Activated CD8-positive, alpha-beta memory T cell treated with anti-CD3 and anti-CD28 coated beads for 36 hours (primary cell): ENCODE measurements at places on chromosomes 5 and 9. TPM values are rescaled to one million over a fixed set of nuclear protein-coding genes. Genes with fewer than 3 reads are reported as not detected.

The LECT2 gene
- not detected for total RNA-seq

The NDUFAF2 gene
- 48.3 TPM for total RNA-seq

The KIAA0825 gene
- total RNA-seq, result 1.3 TPM

The ZNF462 gene
- 0.06 TPM for total RNA-seq

The NKD2 gene
- 0.59 TPM for total RNA-seq

The C9 gene
- not detected for total RNA-seq

The PFN3 gene
- not detected for total RNA-seq

The CDC20B gene
- 0.21 TPM for total RNA-seq

The PNPLA7 gene
- total RNA-seq, result 2.6 TPM

The TAS2R1 gene
- total RNA-seq, result not detected

The SOHLH1 gene
- total RNA-seq, result not detected

The LCN9 gene
- not detected for total RNA-seq

The SEMA6A gene
- not detected for total RNA-seq

The SLC25A2 gene
- total RNA-seq, result 0.21 TPM

The CXCL14 gene
- not detected for total RNA-seq

The PCDHGA3 gene
- total RNA-seq, result not detected

The DMRTA1 gene
- total RNA-seq, result not detected

The DMRT2 gene
- total RNA-seq, result not detected

The CREBRF gene
- total RNA-seq, result 5.6 TPM

The CARTPT gene
- not detected for total RNA-seq

The PRR16 gene
- not detected for total RNA-seq

The CD74 gene
- total RNA-seq, result 253 TPM

The ESM1 gene
- total RNA-seq, result not detected

The CTXN3 gene
- total RNA-seq, result not detected

The ASTN2 gene
- total RNA-seq, result 3.1 TPM

The SLC4A9 gene
- not detected for total RNA-seq

The SLC24A2 gene
- total RNA-seq, result not detected

The NR2F1-AS1 gene
- total RNA-seq, result not detected

The LHFPL2 gene
- total RNA-seq, result 0.31 TPM

The IGFBPL1 gene
- not detected for total RNA-seq

The SPATA31C1 gene
- not detected for total RNA-seq

The PPP2R2B gene
- total RNA-seq, result 1.9 TPM

The C1QTNF3 gene
- total RNA-seq, result 0.92 TPM

The ADGRD2 gene
- total RNA-seq, result not detected

The SLC22A5 gene
- total RNA-seq, result 5.7 TPM

The IL4 gene
- 2.5 TPM for total RNA-seq

The TLR4 gene
- total RNA-seq, result not detected

The PCDHA9 gene
- total RNA-seq, result not detected

The DDX4 gene
- total RNA-seq, result not detected

The IFNE gene
- total RNA-seq, result not detected

The PLAC8L1 gene
- 0.71 TPM for total RNA-seq

The ISL1 gene
- not detected for total RNA-seq

The IL9 gene
- total RNA-seq, result 9.6 TPM

The PALM2AKAP2 gene
- not detected for total RNA-seq

The RNF183 gene
- total RNA-seq, result not detected
